ENCODE measurements at places on chromosomes 1 and 21.

DNA sequence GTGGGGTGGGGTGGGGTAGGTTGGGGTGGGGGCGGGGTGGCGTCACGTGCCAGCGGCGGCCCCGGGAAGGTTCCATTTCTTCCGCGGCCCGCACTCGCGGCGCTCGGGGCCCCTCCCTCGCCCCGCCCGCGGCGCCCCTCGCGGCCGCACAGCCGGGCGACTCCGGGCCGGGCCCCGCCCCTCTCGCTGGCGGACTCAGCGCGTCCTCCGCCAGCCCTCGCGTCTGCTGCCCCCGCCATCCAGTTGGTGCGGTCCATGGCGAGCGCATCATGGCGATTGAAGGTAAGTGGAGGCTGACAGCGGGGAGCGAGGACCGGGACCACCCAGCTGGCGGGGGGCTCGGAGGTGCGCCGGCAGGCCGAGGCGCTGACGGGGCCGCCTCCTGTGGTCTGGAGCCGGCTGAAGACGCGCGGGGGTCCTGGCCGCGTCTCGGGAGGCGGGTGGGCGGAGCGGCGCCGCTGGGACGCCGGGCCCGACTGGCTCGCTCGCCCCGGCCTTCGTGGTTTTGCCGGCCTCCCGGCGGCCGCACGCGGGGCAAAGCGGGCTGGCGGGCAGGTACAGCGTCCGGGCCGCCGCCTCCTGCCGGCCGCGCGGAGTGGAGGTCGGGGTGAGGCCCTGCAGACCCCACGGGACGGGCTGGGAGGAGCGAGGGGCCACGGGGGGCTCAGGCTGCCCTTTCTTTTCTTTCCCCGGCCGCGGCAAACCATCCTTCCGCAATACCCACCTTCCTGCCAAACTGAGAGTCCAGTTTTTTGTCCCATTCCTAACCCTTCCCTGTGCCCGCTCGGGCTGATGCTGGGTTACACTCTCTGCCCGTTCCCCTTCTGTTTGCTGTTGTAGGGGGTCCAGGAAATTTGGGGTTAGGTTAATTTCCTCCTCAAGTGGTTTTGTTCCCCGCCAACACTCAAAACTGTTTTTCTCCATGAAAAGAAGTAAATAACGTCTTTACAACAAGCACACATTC lies at the start of gene SYT14:
Gene SYT14 (plus strand): TSS at position 222 of the 964 bp plus-strand sequence. CDS start 48 bp downstream, at position 270.
- peak; percentile 83 for DNase-seq

GRCh38 chr1:9785406-9785805 lies 38.4 kb downstream of the CLSTN1 start:
- DNase-seq, result peak; percentile 63

GRCh38 chr1:32933742-32934322 lies 30.8 kb downstream of the RNF19B start:
- peak; percentile 94 for DNase-seq

DNA sequence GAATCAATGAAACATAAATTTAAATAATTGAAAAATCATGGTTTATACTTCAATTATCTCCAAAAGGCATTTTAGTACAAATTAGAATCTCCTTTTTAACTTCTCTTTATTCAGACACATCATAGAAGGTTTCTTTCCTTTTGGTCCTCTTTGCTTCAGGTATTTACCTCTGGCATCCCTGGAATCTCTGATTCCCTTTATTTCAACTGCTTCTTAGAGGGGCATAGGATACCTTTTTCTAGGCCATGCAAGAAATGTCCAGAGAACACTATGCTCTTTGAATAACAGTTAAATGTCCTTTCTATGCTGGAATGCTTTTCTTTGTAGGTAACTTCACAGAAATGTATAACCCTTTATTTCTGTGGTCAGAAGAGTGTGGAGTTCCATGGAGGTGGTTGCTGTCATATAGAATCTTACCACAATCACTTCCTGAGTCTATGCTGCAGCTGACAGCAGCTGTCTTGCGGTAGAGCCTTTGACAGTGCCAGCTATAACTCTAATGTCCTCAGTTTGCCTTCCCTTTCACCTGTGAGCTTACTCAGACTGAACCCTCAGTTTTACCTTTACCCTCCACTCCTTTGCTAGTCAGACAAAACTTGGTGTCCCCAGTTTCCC lies 8.6 kb downstream of the LAMC2 start:
- DNase-seq, result no peak

- DNase-seq, result no peak
Measured at GRCh38 chr1:119225265-119225664, 84.8 kb upstream of the WARS2 start.

DNA sequence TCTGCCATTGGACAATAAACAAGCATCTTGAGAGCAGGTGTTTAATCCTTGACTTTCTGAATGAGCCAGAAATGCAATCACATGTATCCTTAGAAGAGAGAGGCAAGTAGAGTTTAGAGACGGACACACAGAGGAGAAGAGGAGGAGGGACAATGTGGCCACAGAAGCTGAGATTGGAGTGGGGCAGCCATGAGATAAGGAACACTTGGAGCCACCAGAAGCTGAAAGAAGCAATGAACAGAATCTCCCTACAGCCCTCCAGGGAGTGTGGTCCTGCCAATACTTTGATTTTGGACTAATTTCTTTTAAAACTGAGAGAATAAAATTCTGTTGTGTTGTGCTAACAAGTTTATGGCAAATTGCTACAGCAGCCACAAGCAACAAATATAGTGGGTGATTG lies 141.0 kb downstream of the ATP6V1G3 start:
- DNase-seq, result no peak

GRCh38 chr21:31310750-31311149 lies 33.3 kb downstream of the TIAM1 start:
- no peak for DNase-seq

DNA sequence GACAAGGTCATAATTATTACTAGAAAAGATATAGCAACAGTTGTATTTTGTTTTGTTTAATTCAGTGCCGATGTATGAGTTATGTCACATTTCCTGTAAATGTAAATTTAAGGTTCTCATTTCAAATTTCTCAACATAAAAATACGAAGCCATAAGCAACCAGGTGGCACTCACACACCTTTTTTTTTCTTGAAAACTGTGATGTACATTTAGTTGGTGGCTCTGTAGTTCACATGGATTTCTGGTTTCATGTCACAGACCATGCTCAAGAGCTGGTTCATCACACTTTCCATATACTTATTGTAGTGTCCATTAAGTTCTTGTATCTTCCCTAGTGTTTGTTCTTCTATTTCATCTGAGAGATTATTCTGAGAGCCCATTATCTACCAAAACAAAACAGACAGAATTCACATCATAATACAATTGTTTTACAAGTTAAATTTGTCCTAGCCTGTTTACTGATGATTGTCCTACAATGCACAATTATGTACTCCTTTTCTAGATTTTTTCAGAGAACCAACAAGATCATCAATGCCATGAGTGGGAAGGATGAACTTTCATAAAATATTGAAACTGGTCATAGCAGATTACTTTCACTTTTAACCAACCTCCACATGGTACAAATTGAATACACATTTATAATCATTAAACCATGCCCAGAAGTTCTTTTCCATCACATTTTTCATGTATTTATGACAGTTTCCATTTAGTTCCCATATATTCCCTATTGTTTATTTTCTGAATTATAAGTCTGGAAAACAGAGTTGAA lies 17.1 kb downstream of the ATP6V1G3 start:
- no peak for DNase-seq

DNA sequence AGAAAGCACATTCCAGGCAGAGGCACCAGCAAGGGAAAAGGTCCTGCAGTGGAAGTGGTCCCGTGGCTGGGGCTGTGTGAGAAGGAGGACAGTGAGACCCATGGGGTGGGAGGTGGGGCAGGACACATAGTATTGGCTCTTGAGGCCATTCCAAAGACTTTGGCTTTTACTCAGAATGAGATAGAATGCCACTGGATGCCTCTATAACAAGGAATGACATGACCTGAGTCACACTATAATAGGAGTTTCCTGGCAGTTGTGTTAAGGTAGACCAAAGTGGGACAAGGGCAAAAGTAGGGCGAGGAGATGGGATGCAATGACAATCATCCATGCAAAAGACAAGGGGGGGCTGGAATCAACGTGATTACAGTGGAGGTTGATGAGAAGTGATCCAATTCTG lies 24.7 kb upstream of the LAMC2 start:
- DNase-seq, result no peak

DNA sequence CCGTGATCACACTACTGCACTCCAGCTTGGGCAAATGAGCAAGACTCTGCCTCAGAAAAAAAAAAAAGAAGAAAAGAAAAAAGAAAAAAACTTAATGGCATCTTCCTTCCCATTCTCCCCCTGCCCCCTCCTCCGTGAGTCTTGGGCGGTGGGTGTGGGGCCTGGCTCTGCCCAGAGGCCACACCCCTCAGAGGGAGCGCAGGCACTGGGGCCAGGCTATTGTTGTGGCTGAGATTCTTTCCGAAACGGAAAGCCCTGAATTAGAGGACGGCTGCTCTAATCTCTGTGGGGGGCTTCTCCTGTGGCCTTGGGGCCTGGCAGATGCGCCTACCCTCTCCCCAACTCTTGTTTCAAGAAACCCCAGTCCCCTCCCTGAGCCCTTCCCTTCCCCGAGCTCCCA lies 4.1 kb upstream of the FAM110D start:
- no peak for DNase-seq

GRCh38 chr1:66445492-66446181 lies 88.3 kb upstream of the SGIP1 start:
- no peak for DNase-seq

DNA sequence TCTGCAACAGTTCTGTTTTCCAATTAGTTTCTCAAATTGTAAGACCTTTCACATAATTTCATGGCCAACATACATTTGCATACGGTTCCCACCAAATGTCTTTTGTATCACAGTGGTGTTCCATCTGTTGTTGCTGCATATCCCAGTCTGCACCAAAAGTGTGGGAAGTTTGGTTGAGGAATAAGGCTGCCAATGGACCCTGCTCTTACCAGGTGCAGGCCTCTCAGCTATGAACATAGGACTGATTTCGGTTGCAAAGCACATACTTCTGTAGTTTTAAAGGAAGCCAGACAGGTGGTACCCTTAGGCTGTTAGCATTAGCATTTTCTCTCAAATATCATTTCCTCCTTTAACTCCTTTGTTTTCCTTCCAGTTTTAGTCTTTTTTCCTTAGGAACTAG lies 33.8 kb downstream of the ADGRL4 start:
- DNase-seq, result no peak

DNA sequence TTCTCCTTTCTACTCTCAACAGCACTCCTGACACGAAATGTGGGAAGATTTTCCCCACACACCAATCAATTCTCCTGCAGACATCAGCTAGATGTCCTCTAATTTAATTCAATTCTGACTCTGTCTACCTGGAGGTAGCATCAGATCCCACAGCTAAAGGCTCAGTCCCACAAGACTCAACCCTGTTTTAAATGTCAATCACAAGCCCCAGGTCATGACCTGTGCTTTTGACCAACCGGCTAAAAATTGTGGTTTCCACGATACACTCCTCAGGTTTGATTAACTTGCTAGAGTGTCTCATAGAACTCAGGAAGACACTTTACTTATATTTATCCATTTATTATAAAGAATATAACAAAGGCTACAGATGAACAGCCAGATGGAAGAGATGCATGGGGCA lies 27.4 kb downstream of the IL23R start:
- no peak for DNase-seq

- DNase-seq, result no peak
Measured at GRCh38 chr1:1236176-1236763, 4.2 kb downstream of the B3GALT6 start.

DNA sequence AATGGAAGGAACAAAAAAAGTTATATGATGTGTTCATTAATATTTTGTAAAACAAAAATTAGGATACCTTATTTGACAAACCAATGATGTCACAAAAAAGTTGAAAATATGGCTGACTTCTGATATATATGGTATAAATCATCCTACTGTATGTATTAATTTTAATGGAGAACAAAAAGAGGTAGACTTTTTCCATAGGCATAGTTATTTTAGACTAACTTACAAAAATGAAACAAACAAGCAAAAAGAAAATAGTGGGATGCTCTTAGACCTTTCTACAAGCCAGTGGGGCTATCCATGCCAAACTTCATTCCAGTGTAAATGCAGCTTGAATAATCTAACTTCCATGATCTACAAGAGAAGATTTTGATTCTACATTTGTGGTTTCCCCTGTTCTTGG lies 522 bp upstream of the SPTA1 start:
- no peak for DNase-seq

- peak; percentile 47 for DNase-seq
Measured at GRCh38 chr1:53552146-53552861, 93.1 kb downstream of the DMRTB1 start.

- no peak for DNase-seq
Measured at GRCh38 chr1:70033266-70033873, 172.0 kb downstream of the LRRC40 start.

- DNase-seq, result no peak
Measured at GRCh38 chr21:44593598-44594405, 1.5 kb upstream of the KRTAP10-6 start.

- no peak for DNase-seq
Measured at GRCh38 chr1:80472145-80472544, 1328.6 kb upstream of the ADGRL2 start.

- DNase-seq, result peak; percentile 79
Measured at GRCh38 chr21:30434033-30434631, 4.1 kb downstream of the KRTAP13-4 start.

DNA sequence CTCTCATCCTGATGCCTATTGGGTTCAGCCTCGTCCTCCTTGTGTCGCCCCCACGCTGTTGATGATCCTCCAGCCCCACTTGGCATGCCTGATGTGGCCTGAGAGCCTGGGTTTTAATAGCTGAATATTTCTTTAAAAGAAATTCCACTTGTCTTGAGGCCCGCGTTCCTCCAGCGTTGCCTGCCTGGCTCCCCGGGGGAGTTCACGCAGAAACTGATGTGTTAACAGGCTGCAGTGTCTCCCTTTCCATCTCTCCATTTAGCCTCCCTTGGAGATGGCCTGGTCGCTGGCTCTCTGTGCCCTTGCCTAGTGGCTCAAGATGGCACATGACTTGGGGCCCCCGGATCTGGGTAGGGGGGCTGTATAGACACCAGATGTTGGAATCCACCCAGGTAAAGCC lies 9.5 kb downstream of the ACTL8 start:
- no peak for DNase-seq

- DNase-seq, result peak; percentile 86
Measured at GRCh38 chr1:201463071-201463552, 5.9 kb downstream of the PHLDA3 start.

DNA sequence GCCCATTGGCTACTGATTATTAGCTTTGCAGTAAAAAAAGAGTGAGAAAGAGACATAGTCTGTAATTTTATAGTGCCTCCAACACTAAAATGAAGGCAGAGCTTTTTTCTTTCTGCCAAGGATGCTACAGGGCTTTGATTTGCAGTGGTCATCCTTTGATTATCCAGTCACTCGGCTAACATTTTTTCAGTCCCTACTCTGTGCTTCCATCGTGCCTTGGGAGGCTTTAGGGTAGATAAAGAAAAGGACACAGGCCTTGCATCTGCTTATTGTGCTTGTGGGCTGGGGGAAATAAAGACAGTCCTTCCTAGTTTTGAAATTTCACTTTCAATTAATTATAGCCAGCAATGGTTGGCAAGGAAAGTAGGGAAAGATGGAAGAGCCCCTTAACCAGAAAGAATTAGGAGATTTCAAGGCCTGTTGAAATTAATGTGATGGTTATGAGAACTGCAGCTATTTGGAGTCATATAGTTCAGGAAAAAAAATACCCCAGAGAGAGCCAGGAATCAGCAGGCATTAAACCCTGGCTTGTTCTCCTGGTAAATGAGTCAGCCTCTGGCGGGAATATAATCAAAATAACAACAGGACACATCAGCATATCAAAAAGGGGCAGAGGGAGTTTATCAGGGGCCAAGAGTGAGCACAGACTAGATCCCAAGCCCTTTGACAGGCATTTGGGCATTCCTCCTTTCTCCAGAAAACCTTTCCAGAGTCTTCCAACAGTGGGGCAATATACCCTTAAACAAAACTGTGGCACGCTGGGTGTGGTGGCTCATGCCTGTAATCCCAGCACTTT lies 27.4 kb downstream of the CACHD1 start:
- no peak for DNase-seq

GRCh38 chr1:86841116-86841515 lies 72.8 kb downstream of the SELENOF start:
- DNase-seq, result no peak
